RKO (cell line): ENCODE measurements at places on chromosomes 7 and 10.

DNA sequence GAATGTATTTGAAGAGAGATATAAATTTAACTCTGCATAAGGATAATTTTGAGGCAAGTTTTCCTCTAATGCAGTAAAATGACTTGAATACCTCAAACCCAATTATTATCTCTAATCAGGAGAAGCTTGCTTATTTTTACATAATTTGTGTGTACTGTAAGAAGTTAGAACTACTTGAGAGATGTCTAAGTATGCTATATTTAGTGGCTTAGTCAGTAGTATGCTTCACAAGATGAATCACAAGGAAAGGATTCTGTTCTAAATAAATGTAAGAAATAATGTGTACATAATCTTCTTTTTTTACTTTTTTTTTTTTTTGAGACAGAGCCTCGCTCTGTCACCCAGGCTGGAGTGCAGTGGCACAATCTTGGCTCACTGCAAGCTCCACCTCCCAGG, 13.7 kb downstream of the PHTF2 start:
- DNase-seq, result peak; percentile 73

GRCh38 chr10:131219955-131220489, 91.5 kb downstream of the TCERG1L start:
- no peak for DNase-seq

DNA sequence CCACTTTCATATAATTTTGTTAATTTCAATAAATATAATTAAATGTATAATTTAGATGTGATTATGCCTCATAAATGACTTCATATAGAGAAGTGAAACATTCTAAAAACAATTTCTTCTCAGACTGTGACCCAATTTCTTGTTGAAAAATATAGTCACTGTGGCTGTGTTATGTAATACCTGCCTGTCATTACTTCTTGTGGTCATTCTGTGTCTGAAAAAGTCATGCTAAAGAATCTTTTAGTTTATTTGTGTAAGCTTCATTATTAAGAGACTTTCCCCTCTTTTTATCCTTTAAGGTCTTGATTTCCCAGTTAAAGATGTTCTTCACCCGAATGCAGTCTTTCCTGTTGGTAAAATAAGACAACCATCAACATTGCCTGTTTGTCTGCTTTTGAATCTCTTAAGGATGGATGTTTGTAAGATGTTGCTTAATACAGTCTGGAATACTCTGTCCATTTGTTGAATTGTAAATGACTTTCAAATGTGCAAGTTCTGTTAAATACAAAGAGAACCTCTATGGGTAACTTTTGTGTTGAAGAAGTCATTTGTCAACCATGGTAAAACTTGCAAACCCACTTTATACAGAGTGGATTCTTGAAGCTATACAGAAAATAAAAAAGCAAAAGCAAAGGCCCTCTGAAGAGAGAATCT, 16.0 kb downstream of the KAT6B start:
- no peak for DNase-seq

GRCh38 chr10:67261300-67261797, 335.5 kb downstream of the LRRTM3 start:
- no peak for DNase-seq

- DNase-seq, result no peak
Observed at GRCh38 chr10:3835770-3836169, 50.8 kb upstream of the KLF6 start.

DNA sequence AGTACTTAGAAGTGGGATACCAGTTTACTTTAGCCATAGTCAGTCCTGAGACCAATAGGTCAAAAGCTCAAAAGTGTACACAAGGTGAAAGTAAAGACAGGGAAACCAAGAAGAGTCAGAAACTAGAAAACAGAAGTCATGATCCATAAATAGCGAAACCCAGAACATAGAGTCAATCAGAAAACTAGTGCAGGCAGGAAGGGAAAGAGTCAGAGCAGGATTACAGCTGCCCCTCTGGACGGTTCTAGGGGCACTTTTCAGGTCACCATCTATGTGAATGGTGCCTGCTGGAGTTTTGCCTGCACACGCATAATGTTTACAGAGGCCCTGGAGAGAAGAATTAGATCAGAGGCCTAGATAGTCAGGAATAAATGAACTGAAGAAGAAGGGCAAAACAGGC, 22.4 kb upstream of the DMTF1 start:
- no peak for DNase-seq

DNA sequence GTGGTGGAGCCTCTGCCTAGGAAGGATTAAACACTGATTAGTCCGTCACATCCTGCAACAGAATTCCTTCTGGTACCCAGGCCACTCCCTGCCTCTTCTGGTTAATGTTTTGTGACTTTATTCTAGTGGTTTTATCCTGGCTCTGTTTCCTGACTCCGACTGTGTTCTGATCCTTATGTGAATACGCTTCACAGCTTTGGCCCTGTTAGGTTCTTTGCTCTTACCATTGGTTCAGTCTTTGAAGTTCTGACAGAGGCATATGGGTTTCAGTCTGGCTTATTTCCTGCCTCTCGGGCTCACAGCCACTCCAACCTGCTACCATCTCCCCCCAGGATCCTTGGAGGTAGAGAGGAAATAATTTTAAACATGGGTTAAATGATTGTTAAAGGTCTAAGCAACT, 23.2 kb upstream of the FGL2 start:
- no peak for DNase-seq
